Calu3 (cell line): ENCODE measurements at places on chromosomes 5 and 9. TPM values are rescaled to one million over a fixed set of nuclear protein-coding genes. Genes with fewer than 3 reads are reported as not detected.

Gene NR2F1
- total RNA-seq, result 25.1 and 29.1 TPM in 2 replicates

- no peak for DNase-seq
These were observed 4.1 kb downstream of the CFAP95 start for GRCh38 chr9:69824499-69825252.

- no peak for DNase-seq
These were observed 108.5 kb downstream of the FEM1C start for GRCh38 chr5:115435778-115436712.

DNA sequence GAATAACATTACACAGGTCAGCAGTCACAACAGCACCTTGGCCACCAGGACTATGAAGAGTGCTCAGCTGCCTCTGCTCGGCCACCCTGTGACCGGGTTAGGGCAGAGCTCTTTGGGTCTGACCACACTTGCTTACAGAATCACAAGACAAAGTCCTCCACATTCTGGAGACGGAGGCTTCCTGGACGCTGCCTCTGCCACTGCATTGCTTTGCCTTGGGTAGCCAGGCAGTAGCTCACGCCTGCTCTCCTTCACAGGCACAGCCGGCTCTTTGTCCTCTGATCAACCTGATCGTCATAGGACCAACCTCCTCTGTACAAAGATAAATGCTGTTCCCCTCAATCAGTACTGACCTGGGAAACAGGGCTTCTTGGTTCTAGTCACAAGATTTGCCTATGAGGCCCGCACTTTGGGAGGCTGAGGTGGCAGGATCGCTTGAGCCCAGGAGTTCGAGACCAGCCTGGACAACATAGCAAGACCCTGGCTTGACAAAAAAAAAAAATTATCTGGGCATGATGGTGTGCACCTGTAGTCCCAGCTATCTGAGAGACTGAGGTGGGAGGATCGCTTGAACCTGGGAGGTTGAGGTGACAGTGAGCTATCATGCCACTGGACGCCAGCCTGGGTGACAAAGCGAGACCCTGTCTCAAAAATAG lies 128.4 kb upstream of the IER5L start:
- no peak for DNase-seq

Gene MXD3
- 24.3 and 36.3 TPM in 2 replicates for total RNA-seq

Gene ACTBL2
- 0.42 and 0.45 TPM in 2 replicates for total RNA-seq

- DNase-seq, result no peak
These were observed 83.8 kb upstream of the RAPGEF1 start for GRCh38 chr9:131823701-131824146.

Gene C8G
- total RNA-seq, result 3.9 and 4.0 TPM in 2 replicates

Gene TAF1L
- total RNA-seq, result not detected in 2 replicates

GRCh38 chr9:9557804-9558334 lies 1054.9 kb downstream of the PTPRD start:
- DNase-seq, result no peak

DNA sequence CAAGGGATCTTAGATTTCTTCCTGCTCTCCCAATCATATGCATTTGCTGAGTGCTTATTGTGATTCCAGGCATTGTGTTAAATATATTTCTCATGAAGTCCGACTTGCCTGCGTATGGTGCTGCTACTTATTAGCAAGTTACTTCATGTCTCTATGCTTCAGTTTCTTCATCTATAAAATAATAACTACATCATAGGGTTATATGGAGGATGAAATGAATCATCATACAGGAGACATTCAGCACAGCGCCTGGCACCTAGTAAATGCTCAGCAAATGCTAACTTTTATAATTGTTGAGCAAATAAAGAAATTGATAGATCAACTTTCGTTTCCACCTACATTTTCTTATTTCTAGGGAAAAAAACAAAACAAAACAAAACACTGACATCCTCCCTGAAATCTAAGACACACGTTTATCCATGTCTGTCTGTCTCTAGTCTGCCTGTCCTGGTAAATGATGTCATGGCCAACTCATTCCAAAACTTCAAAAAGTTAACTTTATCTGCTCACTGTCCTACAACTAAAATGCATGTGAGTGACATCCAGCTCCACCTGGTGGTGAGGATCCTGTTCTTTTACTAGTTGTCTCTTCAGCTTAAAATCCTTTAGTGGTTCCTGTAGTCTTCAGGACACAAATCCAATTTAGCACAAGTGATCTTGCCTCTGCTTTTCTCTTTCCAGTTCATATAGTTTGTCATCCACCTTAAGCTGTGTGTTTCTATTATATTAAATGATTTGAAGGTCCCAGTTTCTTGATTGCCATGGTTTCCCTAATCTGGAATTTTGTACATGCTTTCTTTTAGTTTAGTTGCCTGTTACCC lies 27.7 kb downstream of the PPP3R2 start:
- DNase-seq, result peak; percentile 28

DNA sequence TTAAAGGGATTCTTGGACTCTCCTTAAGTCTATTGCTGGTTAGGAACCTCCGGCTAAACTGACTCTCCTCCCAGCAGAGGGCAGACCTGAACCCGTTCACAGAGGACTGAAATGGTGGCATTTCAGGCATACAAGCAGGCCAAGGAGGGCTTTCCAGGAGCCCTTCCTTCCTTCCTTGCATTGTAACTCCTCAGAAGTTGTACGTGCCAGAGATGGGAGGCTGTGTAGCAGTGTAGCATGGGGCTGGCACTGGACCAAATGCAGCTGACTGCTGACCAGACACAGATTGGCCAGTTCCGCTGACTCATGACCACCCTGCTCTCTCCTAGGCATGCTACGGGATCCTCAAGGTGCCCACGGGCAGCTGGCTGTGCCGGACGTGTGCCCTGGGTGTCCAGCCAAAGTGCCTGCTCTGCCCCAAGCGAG lies 36.4 kb downstream of the JADE2 start:
- peak; percentile 58 for DNase-seq

DNA sequence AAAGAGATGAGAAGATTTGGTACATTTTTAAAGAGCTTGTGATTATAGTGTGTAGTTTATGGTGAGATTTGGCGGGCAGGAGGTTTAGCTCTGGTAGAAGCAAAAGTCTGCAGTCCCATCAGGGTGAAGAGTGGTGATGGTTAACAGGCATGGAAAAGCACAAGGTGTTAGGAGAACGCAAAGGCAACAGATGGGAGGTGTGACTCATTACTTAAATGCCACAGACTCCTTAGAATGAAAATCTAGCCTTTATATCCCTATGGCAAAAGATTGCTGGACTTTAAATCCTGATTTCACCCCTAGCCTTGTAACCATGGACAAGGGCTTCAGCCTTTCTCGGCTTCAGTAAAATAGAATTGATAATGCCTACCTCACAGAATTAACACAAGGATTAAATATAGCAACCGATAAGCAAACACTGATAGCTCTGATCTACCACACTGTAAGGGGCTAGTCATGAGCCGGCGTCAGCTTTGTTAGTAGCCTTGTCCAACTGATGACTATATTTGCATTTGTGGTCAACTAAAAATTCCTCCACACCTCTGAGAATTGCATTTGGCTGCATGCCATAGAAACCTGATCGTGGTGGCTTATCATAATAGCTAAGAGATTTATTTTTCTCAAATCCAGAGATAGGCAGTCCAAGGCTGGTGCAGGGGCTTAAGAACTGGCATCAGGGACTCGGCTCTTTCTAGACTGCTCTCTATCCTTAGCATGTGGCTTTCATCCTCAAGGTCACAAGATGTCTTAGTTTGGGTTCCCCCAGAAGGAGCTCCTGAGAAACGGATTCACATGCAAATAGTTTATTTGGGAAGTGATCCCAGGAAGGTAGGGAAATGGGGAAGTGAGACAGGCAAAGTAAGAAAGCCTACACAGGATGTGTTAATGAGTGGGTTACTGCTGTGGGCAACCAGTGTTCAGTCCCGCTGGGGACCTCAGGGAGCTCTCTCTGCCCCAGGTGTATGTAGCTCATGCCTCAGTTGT lies 19.6 kb downstream of the MFAP3 start:
- DNase-seq, result peak; percentile 81

DNA sequence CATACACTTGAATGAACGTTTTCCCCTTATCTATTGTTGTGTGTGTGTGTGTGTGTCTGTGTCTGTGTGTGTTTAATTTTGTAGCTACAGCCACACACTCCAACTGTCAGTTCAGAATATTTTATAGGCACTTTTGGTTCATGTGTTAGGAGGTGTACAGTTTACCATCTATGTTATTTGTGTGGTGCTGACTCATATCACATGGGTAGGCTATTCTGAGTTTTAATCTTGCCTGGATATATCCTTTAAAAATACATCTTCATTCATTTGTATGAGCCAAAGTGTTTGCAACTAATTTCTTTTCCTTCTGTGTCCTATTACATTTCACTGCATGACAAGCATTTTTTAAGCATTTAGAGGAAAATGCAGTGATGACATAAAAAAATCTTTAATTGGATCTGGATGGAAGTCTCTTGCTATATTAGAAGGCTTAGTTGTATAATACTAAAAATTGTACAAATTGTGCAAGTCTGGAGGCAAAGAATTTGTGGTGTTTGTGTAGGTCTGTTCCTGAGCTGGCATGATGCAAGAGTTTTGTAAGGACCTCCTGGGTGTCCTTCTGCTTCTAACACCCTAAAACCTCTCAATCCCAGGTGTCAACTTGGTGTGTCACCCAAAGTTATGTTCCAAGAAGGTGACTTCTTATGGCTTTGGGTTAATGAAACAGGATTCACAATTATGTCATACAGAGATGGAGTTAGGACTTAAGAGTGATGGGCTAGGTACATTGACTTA lies 52.4 kb upstream of the HMHB1 start:
- DNase-seq, result no peak
